Psoas muscle (tissue), 8 donors: ENCODE measurements at places on chromosomes 11 and 22.
A peak's percentile ranks its signal among the peaks of the same experiment; 100 is the strongest.

GRCh38 chr11:48107188-48107704 lies 109.4 kb upstream of the OR4B1 start:
- no peak for DNase-seq

- no peak for DNase-seq
Measured at GRCh38 chr11:94968334-94968958, 4.9 kb downstream of the CWC15 start.

- peak; percentile 68 for DNase-seq
Measured at GRCh38 chr11:10899121-10899830, 41.4 kb upstream of the ZBED5 start.

GRCh38 chr22:47658182-47658581 lies 895.7 kb downstream of the TBC1D22A start:
- DNase-seq: no peak

DNA sequence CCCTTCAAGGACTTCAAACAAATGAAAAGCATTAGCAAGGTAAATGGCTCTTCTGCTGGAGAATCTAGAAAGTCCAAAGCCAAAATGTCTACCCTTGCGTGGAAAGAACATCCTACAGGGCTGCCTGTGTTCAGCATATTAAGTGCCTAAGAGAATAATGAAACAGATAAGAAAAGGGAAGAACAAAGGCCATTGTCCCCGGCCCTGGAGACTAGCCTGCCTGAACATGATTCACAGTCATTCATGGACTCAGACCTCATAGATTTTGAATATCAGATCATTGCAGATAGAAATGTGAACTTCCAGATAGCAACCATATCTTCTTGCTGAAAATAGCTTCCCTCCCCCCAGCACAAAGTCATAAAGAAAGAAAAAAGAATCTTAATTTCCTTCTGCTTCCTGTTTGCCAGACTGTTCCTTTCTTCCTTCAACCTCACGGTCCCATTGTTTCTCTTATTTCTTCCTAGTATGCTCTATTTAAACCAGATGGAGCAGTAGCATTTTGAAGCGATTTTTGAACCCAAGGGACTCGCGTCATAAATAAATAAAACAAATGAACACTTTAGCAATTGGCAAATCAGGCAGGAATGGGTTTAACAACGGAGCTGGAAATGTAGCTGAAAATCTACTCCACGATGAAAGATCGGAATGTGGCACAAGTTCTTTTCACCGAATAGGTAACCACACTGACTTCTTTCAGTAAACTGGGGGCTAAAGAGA lies 408.2 kb upstream of the CCDC90B start:
- no peak for DNase-seq

DNA sequence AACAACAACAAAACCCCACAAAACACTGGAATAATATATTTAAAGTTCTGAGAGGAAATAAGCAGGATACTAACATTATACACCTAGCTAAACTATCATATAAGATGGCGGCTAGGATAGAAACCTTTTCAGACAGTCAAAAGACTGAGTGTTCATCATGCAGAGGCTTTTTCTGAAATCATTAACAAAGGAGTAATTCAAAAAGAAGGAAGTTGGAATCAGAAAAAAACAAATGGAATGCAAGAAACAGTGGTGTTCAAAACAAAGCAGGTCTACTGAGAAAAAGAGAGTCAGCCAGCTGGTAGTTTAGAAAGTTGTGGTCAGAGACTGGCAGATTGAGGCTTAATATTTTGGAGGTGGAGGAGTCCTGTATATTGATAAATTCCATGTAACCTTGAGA lies 30.1 kb upstream of the ZBTB44 start:
- DNase-seq: no peak

DNA sequence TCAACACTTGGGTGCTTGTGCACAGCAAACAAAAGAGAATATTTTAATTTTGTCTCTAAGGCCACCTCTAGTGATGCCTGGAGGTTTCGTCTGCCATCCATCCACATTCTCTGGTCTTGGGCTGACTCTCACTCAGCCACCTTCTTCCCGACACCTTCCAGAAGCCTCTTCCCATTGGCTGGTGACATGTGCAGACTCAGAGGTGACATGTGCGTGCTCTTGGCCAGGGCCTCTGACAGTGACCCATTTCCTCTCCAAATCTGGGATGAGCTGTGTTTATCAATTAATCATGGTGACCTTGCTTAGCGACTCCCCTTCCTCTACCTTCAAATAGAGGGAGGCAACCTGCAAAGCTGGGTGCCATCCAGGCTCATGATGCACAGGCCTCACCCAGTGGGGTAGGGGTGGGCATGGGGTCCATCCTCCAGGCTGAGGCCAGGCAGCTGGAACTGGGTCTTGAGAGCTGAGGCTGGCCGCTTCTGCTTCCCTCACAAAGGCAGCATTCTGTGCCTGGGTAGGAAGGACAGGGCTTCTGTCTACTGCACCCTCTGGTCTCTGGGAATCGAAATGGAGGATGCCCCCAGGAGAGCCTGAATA lies 91.8 kb downstream of the DHCR7 start:
- no peak for DNase-seq

- no peak for DNase-seq
Measured at GRCh38 chr11:127564810-127565209, 564.2 kb upstream of the KIRREL3 start.

DNA sequence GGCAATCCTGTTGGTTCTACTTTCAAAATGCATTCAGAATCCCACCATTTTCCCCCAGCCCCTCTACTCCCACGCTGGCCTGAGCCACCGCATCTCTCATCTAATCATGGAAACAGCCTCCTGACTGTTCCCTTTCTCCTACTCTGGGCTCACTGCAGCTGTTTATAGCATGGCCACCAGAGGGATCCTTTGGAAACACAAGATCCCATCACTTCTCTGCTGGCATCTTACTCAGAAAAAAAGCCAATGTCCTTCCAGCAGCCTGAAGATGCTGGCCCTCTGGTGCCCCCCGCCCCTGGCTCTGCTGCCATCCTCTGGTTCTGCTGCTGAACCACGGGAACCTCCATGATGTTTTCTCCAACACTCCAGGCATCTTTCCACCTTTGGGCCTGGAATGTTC lies 11.1 kb downstream of the MS4A8 start:
- DNase-seq: no peak

GRCh38 chr11:70860888-70861287 lies 391.5 kb downstream of the SHANK2 start:
- DNase-seq: no peak

DNA sequence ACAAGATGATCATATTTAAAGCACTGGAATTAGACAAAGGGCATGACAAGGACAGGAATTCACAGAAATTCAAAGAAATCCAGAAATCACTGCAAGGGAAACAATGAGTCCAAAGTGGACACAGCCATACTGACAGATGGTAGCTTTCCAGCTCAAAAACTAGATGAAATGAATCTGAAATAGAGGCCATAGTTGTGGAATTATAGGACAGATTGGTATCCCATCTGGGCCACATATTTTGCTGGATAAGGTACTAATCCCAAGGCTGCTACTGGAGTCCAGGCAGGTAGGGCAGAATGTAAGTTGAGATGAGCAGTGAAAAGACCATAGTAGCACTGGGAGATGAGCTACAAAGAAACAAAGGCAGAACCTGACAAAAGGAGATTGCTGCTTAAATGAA lies 258.3 kb upstream of the ANO3 start:
- DNase-seq: no peak
